ENCODE measurements at places on chromosomes 1 and 21.

DNA sequence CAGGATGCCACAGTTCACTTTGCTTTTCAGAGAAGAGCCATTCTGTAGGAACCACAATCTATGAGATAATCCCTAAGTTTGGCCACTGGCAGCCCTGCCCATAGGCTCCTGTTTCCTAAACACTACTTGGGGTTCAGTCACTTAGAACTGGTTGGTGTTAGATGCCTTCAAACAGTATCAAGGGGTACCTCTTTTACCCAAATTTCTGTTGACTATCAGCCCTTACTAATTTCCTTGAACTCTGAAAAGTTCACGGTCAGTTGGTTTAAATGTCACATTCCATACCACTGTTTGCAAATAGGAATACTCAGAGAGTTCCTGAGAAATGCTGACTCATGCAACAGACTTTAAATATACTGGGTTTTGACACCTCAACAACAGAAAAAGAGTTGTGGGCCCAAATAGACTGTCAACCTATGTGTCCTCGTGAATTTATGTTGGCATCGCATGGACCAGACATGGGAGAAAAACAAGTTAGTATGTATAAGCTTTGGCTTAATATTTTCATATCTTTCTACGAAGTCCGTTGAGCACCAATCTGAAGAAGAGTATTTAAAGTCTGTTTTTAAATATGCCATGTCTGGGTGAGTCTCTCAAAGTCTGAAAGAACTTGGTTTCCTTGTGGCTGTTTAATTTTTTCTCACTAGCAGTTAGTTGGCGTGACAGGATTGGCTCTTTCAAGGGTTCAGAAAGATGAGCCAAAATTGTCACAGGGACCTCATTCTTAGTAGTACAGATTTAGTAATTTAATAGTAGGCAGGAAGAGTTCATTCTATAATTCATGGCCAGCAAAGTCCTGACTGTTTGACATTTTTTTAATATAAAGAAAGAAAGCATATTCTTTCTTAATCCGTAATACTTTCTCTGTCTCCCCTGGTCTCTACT is 56.5 kb upstream of the ZNF326 start:
- peak; percentile 81 for DNase-seq

- peak; percentile 96 for DNase-seq
Observed at GRCh38 chr1:70779571-70779970, 268.0 kb downstream of the PTGER3 start.

DNA sequence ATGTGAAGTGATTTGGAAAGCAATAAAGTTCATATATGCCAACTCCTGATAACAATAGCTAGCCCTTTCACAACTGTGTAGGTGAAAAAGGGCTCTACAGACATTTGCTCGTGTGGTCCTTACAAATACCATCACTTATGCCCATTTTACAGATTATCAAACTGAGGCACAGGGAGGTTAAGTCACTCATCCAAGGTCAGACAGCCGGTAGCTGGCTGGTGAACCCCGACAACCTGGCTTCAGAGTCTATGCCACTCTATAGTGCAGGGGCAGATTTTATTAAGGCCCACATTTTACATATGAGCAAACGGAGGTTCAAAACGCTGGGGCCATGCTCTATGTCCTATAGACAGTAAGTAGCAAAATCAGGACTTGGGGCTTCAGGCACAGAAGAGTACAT is 280.5 kb downstream of the RRAGC start:
- DNase-seq, result no peak

GRCh38 chr1:40396420-40396819 is 22.9 kb downstream of the SMAP2 start:
- DNase-seq, result no peak

Data from M059J (cell line).